ENCODE measurements at places on chromosomes 13 and 19. TPM values are rescaled to one million over a fixed set of nuclear protein-coding genes. Genes with fewer than 3 reads are reported as not detected.
A peak's percentile ranks its signal among the peaks of the same experiment; 100 is the strongest.

TICAM1 gene
- 4.1 TPM for total RNA-seq

FGF22 gene
- total RNA-seq, result under 0.01 TPM

GRCh38 chr19:30791088-30791487 is 418.9 kb downstream of the ZNF536 start:
- no peak for DNase-seq

DNA sequence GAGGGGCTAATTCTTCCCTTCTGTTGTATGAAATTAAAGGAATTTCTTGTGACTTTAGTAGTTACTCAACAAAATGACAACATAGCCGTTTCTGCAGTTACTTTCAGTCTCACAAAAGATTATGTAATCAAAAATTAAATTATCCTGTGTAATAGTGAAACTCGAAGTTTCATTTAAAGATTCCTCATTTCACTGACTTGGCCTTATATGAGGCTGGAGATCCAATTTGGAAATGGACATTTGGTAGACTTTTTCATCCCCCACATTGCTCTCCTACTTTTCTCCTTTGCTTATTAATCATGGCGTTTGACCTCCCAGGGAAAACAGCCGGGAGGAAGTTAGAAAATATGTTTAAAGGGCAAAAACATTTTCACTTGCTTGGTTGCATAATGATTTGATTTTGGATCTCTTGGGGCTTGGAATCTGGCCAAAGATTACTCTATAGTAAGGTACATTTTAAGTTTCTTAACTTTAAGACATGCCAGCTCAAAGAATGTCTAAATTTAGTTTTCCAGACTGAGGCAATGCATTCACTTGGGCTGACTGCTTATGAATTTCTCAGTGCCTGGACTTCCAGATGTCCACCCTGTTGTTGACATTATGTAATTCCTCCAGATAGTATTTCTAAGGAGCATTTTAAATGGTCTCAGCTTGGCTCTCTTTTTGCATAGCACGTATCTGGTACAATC is 1364.9 kb upstream of the MIR17HG start:
- DNase-seq, result peak; percentile 59

GRCh38 chr19:12995596-12996405 is 526 bp downstream of the NFIX start:
- DNase-seq, result peak; percentile 36

DNA sequence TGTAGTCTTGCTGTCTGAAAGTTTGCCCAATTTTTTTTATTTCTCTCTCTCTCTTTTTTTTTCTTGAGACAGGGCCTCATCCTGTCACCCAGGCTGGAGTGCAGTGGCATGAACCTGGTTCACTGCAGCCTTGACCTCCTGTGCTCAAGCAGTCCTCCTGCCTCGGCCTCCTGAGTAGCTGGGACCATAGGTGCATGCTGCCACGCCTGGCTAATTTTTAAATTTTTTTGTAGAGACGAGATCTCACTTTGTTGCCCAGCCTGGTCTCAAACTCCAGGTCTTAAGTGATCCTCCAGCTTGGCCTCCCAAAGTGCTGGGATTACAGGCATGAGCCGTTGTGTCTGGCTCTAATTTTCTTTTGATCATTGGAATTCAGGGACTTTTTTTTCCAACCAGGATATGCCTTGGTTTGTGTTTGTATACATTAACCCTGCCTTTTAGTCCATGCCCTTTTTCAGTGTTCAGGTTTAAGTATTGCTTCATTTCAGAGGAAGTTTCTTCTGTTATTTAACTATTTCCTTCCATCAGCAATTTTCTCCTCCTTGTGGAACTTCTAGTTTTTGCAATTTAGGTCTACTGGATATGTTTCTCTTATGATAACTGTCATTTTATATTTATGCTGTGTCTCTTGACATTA is 201.4 kb downstream of the PCCA start:
- DNase-seq, result no peak

DNA sequence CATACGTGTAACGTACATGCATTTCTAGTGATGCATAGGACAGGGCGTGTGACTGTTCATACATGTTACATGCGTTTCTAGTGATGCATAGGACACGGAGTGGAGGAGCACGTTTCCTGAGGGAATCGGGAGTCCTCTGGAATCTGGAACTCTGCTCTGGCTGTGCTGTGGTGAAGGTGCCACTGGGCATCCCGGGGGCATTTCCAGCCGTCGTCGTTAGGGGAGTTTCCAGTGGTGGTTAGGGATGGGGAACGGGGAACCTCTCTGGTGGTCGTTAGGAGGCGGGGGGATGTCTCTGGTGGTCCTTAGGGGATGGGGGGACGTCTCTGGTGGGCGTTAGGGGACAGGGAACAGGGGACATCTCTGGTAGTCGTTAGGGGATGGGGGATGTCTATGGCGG is 209.6 kb upstream of the SOX1 start:
- DNase-seq, result no peak

DNA sequence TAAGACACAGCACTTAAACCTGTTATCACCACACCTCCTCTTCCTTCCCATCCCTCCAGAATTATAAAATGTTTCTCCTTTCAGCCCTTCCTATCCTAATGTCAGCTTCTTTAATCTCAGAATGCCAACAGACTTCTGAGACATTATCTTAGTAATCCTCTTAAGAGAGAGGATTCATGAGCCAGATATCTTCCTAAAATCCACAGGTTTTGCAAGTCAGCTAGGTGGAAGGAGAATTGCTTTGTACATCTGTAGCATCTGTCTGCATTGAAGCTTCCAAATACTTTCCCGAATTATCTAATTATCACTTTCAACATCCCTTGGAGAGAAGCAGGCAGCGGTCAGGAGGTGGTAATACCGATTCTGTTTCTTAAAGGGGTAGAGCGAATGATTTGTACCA is 179.1 kb downstream of the DCT start:
- DNase-seq, result no peak
